ENCODE measurements at places on chromosomes 7 and 10. TPM values are rescaled to one million over a fixed set of nuclear protein-coding genes. Genes with fewer than 3 reads are reported as not detected.

The THSD7A gene
- 3.8 TPM for polyA plus RNA-seq

The MCM10 gene
- polyA plus RNA-seq: 4.8 TPM

The ERVW-1 gene
- 1.8 TPM for polyA plus RNA-seq

The HMX2 gene
- not detected for polyA plus RNA-seq

The NUTM2D gene
- 12.8 TPM for polyA plus RNA-seq

The VPS37D gene
- 3.1 TPM for polyA plus RNA-seq

The IGFBP3 gene
- polyA plus RNA-seq: 268 TPM

The RAMP3 gene
- 5.6 TPM for polyA plus RNA-seq

GRCh38 chr7:21972397-21972784 is 26.7 kb upstream of the CDCA7L start:
- DNase-seq: no peak

DNA sequence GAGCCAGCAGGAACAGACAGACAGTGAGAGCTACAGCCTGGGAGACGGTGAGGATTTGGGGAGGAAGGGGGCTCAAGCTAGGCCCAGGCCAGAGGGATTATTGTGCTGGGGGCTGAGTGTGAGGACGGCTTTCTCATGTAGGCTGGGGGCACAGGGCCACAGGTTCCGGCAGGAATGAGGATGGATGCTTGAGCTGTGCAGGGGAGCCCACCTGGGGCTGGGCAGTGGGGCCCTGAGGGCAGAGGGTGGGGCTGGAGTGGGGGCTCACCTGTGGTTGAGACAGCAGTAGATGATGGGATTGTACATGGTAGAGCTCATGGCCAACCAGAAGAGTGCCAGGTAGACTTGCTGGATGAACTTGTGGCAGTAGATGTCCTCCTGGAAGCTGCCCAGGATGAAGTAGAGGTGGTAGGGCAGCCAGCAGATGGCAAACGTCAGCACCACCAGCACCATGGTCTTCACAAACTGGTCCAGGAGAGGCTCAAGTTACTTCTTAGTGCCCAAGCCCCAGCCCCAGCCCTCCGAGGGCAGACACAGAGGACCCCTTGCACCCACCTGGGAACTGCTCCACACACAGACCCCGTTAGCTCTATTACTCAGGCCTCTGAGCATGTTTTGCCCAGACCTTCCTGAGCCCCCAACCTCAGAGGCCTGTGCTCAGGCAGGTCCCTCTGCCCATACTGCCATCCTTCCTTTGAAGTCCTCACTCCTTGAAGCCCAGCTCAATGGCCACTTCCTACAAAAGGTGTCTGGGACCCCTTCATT is 9.7 kb downstream of the TACR2 start:
- DNase-seq: no peak

DNA sequence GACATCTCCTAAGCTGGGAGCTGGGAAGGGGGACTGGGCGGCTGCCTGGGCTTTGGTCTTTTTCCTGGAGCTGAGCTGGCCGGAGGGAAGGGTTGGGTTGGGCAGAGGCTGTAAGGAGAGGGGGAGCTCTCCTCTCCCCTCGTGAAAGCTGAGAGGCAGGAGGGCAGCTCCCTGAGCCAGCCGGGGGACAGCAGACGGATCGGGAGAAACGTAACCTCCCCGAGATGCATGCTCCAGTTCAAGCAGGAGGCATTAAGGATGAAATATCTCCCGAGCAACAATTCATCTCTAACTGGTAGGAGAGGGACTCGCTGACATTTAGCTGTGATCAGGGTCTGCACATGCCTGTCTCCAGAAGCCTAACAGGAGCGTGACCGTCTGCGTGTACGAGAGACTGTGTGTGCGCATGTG is 19.9 kb upstream of the LBX1 start:
- no peak for DNase-seq

DNA sequence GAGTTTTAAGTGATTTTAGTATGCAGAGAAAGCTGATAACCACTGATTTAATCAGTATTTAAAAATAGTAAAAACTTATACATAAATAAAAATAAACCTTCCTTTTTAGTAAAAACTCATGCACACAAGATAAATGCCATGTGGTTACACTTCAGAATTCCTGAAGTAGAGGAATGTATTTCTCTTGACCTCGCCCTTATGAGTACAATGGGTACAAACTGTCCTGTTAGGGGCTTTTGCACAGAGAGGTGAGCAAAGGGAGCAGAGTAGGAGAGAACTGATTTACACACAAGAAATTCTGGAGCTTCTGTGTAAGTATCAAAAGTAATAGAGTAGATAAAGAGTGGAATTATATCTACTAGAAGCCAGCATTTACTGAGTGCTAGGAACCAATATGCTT is 279.6 kb downstream of the PPP1R3A start:
- DNase-seq: no peak

- DNase-seq: peak; percentile 88
Measured at GRCh38 chr7:94393246-94394108, 1.2 kb upstream of the COL1A2 start.

DNA sequence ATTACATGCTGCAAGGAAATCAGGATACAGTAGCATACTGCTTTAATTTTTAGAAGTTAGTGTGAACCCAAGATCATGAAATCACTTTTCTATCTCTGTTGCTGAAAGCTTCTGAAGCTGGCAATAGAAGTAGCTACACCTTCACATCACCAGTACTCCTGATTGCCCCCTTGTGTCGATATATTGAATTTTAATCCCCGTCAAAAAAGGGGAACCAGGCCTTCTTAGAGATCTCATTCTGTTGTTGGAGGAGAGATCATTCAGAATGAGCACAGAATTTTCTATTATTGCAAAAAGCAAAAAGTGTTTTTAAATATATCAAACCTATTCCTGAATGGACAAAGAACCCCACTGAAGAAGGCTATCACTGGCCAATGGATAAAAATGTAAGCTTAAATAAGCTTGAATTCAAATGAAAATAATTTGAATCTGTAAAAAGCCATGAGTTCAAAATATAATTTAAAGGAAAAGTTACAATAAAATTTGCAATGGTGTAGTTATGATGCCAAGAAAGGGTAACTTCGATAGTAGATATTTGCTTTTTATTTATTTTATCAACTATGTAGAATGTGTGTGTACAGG is 39.7 kb upstream of the TEX47 start:
- peak; percentile 4 for DNase-seq

- peak; percentile 81 for DNase-seq
Measured at GRCh38 chr10:11823122-11823988, at the start of gene PROSER2. Gene PROSER2, plus strand, starts transcription at chr10:11823356. Its CDS starts 28,722 bp downstream, at chr10:11852078.

DNA sequence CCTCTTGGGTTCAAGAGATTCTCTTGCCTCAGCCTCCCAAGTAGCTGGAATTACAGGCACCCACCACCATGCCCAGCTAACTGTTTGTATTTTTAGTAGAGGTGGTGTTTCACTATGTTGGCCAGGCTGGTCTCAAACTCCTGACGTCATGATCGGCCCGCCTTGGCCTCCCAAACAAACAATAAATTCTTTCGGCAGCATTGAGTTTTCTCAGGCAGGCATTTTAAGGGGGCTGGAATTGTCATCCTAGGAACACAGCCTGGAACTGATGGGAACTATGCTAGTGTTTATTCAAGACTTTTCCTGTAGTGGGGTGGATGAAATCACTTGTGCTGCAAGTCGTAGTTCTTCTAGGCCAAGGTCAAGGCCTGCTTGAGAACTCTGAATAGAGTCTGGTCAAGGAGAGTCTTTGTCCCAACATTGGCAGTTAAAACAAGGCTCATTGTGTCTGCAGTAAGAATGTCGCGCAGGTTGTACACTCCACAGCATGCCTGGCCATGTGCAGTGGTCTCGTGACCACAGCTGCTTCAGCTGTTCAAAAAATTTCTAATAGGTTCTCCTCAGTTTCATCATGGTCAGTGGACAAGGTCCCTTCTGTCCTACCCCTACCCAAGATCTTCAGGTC is 92.8 kb downstream of the HECW1 start:
- DNase-seq: no peak

GRCh38 chr7:135558881-135559280 is 1.2 kb downstream of the NUP205 start:
- DNase-seq: no peak

- DNase-seq: peak; percentile 71
Measured at GRCh38 chr10:73965890-73966768, 31.8 kb upstream of the VCL start.

DNA sequence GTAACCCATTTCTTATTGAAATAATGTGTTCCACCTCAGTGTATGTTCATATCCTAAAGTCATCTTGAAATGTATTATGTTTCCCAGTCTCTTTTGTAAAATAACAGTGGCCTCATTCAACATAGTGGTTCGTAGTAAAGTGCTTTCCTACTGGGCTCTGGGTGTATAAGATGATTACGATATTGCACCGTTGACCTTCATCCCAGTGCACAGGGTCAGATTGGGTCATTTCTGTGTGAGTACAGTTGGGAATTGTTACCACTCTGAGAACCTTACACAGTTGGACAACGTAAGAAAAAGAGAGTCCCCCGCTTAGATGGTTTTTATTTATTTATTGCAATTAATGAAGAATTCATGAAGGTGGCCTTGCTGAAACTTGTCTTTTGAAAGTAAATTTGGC is 135.6 kb downstream of the CHN2 start:
- no peak for DNase-seq

GRCh38 chr7:37283716-37284115 is 164.9 kb downstream of the ELMO1 start:
- DNase-seq: no peak

GRCh38 chr10:36491926-36492325 is 633.5 kb upstream of the ANKRD30A start:
- no peak for DNase-seq

DNA sequence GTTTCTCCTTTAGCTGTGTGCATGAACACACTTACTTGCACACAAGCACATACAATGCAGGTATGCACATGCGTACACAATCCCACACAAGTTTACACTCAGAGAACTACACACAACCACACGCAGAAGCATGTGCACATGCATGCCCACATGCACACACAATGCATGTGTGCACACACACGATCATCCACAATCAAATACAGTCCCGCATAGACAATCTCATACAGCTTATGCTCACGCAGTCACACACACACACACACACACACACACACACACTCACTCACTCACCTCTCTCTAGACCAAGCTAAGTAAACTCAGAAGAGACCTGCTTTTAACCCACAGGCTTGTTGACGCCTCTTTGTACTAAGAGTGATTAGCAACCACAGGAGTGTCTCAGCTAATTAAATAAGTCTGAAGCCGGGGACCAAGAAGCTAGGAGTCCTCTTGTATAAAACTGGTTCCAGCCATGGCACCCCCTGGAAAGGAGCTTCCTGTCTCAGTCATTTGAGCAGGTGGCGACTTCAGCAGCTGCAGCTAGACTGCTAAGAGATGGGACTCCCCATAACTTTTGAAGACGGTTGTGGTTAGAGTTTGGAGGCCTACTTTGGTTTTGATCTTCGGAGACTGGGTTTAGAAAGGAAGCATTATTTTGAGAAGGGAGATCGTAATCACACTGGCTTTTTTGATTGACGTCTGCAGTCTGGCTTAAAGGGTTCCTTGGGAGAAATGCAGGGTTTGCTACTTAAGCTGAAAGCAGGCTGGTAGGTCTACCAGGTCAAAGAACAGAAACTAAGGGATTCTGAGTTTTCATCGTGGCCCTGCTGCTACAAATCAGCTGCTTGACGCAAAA is 82.3 kb upstream of the ADRB1 start:
- DNase-seq: no peak

GRCh38 chr10:111076682-111077478 is at the start of gene ADRA2A:
Gene ADRA2A, plus strand, starts transcription at chr10:111077029. Its CDS starts 968 bp downstream, at chr10:111077997.
- DNase-seq: peak; percentile 31

- no peak for DNase-seq
Measured at GRCh38 chr7:53504914-53505313, 469.5 kb downstream of the POM121L12 start.

- DNase-seq: no peak
Measured at GRCh38 chr7:151821806-151822540, 54.9 kb downstream of the PRKAG2 start.

GRCh38 chr10:35588836-35589235 is 16.3 kb upstream of the GJD4 start:
- no peak for DNase-seq

GRCh38 chr7:51069411-51070083 is 247.1 kb downstream of the COBL start:
- DNase-seq: no peak

DNA sequence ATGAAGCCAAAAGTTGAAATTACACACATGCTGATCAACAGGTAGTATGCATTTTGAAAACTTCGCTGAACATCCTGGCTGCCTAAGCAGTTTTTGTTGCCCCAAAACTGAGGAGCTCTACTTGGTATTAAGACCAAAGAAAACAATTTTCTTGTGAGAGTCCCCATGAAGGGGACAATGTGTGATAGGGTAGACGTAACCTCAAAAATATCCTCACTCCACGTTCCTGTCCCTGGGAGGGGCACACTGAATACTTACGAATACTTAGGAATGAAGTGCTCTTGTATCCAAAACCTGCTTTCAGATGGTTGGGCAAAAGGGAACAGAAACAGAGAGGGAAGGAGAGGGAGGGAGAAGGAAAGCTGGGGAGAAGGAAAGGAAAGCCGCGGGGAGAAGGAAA is 24.7 kb downstream of the CCDC6 start:
- no peak for DNase-seq

GRCh38 chr7:28643188-28643569 is 230.9 kb downstream of the CREB5 start:
- DNase-seq: no peak

- no peak for DNase-seq
Measured at GRCh38 chr7:81770728-81771223, 929 bp upstream of the HGF start.

GRCh38 chr10:22478555-22479334 is 133.4 kb downstream of the SPAG6 start:
- DNase-seq: no peak

DNA sequence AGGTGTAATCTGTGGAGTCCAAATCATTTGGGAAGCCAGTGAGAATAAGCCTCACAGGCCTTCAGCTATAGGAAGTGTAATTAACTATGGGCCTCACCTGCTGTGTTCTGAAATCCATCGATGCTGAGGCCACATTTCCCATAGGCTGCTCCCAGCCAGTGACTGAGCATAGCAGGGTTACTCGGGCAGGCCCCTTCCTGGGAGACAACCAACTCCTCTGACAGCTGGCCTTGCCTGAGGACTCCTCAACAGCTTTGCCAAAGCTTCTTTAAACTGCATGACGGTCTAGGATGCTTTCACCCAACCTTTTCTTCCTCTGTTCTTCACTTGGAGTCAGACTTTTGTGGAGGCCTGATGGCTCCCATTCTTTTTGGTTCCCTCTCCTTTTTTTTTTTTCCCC is 63.8 kb upstream of the SMNDC1 start:
- no peak for DNase-seq

- DNase-seq: peak; percentile 85
Measured at GRCh38 chr10:89301721-89302445, at the start of gene IFIT2. Gene IFIT2, plus strand, starts transcription at chr10:89302046. Its CDS starts 78 bp downstream, at chr10:89302124.

DNA sequence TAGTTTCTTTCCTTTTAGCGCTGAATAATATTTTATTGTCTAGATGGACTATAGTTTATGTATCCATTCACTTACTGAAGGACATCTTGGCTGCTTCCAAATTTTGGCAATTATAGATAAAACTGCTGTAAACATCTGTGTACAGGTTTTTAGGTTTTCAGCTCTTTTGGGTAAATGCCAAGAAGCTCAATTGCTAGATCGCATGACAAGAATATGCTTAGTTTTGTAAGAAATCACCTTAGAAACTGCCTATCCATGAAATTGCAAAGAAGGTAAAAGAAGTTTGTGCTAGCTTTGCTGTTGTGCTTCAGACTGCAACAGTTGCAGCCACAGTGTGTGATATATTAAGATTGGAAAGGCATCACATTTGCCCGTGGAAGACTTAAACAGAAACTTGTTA is 103.2 kb upstream of the TNS3 start:
- no peak for DNase-seq

GRCh38 chr10:23694446-23694920 is 255.6 kb downstream of the OTUD1 start:
- DNase-seq: peak; percentile 32

Measured in hindlimb muscle (tissue), 1 donor.